Activated naive CD4-positive, alpha-beta T cell (primary cell): ENCODE measurements at places on chromosomes 16 and 17.

DNA sequence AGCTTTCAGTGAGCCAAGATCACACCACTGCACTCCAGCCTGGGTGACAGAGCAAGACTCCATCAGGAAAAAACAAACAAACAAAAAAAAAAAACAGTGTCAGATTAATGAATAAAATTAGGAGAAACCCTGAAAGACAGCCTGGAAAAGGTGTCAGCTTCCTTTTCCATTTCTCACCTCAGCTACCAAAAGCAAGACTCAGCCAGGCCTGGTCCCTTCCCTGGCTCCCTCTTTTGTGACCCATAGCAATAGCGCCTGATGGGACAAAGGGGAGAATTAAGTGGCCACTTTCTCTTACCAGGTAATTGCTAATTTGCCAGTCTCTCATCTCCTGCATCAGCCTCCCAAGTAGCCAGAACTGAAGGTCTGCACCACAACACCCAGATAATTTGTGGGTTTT lies 3.9 kb upstream of the THRA start:
- DNase-seq = no peak

- DNase-seq = no peak
These were observed 18.1 kb downstream of the TMC7 start for GRCh38 chr16:19001788-19002187.

DNA sequence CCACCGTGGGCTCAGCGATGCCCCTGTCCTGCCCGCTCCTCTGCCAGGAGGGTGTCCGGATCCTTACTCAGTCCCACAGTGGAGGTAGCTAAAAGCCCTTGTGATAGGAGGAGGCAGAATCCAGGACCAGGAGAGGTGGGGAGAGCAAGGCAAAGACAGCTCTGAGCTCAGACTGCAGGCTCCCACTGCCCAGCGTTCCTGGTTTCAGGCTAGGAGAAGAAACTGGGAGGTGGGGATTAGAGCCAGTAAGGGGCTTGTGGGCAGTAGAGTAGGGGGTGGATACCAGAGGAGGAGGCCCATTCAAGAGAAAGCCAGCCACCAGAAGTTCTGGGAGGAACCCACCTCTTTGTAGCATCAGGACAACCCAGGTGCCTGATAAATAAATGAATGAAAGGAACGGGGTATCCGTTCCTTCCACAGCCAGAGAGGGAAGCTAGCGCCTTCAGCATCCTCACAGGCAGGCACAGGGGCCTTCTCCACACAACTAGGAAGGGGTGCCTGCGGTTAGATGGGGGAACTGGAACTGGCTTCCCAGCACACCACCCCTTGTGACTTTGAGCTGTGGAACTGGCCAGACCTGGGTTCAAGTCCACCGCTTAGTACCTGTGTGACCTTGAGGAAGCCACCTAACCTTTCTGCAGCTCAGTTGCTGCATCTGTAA lies 2.3 kb downstream of the IL21R start:
- DNase-seq = no peak

- no peak for DNase-seq
These were observed 403.0 kb upstream of the ASIC2 start for GRCh38 chr17:33696102-33696501.

- DNase-seq = no peak
These were observed 21.5 kb downstream of the CFAP20 start for GRCh38 chr16:58107709-58108108.

DNA sequence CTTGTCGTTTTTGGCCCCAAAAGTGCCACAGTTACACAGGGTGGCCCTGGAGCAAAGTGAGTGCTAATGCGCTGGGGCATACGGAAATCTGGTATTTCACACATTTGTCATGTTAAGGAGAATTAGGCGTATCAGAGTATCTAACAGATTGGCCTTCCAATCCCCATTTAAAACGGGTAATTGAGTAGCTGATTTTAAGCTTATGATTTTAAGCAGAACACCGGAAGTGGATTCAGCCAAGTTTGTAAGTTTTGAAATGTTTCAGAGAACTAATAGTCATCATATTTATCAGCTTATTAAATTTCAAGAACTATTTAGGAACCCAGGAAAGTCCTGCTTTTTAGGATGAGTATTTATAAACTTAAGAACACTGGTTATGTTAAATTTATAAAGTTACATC lies 19.5 kb downstream of the LRRC75A start:
- no peak for DNase-seq

DNA sequence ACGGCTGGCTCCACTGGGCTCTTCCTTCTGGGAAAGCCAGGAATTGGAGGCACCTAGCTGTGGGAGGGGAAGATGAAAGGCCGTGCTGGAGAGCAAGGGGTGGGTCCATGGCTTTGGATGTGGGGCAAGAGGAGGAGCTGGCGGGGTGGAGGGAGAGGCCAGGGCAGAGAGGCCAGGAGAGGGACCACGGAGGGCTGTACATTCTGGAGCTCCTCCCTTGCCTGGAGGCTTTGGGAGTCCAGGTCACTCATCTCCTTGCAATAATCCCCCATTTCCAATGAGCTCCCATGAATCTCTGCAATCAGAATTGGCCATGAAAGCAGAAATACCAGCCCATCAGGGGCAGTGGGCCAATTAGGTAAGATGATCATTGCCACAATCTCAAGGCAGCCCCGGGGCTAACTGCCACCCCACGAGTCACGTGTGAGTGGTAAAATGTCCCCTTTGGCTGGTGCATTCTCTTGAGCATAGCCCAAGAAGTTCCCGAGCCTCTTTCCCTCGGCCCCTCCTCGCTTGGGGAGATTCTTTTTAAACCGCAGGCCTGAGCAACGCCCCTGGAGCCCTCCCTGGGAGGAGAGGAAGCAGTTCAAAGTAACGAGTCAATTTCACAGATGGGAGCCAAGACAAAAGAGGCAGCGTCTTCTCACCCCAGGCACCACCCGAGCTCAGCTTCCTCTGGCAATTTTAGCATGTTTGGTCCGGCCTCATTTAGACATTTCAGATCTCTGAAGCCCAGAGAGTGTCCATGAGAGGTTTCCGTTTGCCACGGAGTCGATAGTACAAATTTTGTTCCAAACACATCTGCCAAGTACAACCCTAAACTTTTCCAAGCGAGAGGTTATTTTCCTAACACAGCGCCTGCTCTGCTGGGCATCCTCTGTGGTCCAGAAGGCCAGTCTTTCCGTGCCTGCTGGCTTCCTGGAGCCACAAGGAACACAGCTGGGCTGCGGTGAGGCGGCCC lies 13.4 kb downstream of the RTN4RL1 start:
- DNase-seq = no peak

- DNase-seq = no peak
These were observed 28.6 kb downstream of the CD300LG start for GRCh38 chr17:43875476-43876147.

- no peak for DNase-seq
These were observed 901 bp upstream of the HEATR6 start for GRCh38 chr17:60079401-60080243.
